ENCODE measurements at places on chromosomes 16 and 17.
A peak's percentile ranks its signal among the peaks of the same experiment; 100 is the strongest.

- DNase-seq = no peak
Observed at GRCh38 chr16:25692351-25692741, 587 bp downstream of the HS3ST4 start.

GRCh38 chr17:19958023-19958422 lies 19.6 kb downstream of the AKAP10 start:
- DNase-seq = no peak

- no peak for DNase-seq
Observed at GRCh38 chr17:73541561-73541981, 102.7 kb downstream of the SDK2 start.

- DNase-seq = no peak
Observed at GRCh38 chr17:56108811-56109284, 44.4 kb upstream of the ANKFN1 start.

DNA sequence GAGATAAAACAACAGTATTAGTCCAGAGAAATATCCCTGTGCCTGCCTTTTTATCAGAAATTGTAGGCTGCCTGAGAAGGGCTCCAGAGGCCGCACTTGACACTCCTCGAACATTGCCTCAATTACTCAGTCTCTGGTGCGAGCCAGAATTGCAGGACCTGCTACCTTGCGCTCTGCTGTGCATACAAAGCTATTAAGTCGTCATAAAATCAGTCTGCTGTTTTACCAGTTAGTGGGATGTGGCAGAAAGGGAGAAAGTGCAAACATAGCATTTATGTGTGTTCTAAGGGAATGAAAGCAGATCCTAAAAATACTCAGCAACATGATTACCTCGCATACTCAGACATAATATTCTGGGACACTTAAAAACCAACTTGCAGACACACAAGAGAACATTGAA lies 70.6 kb downstream of the TMC6 start:
- no peak for DNase-seq

- no peak for DNase-seq
Observed at GRCh38 chr17:1977583-1978395, 47.3 kb downstream of the RTN4RL1 start.

GRCh38 chr16:66712512-66712911 lies 16.0 kb upstream of the CMTM4 start:
- DNase-seq = no peak

GRCh38 chr17:48455791-48456190 lies 25.8 kb upstream of the SKAP1 start:
- DNase-seq = no peak

DNA sequence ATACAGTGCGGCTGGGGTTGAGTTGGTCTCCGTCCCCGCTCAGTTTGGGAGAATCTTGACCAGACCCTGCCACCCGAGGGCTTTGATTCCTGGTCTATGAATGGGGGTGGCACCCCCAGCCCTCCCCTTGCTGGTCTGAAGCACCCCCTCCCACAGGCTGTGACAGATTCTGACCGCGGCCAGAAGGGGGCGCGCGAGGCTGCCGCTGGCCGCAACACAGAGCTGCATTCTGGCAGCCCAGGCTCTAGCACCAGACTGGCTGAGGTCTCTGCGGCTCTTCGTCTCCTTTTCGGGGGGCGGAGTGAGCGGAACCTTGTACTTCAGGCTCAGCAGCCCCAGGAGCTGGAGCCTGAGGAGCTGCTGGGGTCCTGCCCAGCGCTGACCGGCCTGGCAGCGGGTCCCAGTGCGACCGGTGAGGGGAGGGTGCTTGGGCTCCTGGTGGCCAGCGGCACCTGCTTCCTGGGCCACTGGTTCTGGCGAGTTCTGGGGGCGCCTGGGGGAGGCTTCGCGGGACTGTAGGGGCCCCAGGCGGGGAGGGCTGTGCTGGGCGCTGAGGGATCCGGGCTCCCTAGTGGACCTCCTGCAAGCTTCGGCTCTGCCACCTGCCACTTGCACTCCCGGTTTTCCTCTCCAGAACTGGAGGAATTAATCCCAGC lies 1011.6 kb downstream of the KCNJ18 start:
- no peak for DNase-seq

DNA sequence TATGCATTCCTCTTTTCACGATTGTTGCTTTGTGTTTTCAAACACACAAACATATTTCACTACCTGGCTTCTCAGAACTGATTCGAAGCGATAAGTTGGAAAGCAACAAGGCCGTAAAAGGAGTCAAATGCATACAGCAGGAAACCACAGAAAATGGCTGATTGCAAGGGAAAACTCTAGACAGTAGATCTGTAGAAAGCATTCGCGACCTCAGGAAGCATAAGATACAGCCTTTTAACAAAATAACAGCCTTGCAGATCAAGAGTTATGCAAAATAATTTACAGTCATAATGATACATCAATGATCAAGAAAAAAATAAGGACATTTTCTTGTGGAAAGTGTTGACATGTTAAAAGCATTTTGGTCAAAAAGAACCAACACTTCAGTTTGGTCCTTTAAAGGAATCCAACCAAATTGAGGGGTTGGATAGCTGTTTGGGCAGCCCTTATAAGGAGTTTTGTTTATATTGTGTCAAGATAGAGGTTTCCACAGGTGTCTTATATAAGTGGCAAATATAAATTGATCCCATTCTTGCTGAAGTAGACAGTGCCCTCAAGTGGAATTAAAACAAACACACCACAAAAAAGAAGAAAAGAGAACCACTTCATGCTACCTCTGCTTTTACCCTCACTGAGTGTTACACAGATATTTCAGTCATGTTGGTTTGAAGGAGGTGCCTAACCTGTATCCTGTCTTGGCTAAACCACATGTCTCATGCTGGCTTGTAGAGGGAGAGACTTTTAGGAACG lies 5.5 kb downstream of the CYLD start:
- peak; percentile 80 for DNase-seq

DNA sequence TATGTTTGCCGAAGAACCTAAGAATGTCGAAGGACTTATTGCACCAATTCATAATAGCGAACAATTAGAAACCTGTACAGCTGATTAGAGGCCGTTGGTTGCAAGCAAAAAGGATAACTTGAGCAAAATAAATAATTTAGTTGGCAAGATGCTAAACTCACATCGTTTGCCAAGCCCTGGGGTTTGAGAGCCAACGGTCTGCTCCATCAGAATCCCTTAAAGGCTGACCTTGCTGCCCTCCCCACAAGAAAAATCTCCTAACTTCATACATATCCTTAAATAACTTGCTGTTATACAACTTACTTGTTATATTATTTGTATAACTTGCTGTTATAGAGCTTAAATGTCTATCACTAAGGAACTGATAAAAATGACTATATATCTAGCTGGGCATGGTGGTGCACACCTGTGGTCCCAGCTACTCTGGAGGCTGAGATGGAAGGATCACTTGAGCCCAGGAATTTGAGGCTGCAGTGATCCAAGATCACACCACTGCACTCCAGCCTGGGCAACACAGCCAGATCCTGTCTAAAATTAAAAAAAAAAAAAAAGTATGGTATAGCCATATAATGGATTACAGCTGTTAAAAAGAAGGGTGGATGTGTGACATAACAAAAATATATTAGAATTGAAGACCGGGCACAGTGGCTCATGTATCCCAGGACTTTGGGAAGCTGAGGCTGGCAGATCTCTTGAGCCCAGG lies 1.9 kb upstream of the TRIM37 start:
- no peak for DNase-seq

DNA sequence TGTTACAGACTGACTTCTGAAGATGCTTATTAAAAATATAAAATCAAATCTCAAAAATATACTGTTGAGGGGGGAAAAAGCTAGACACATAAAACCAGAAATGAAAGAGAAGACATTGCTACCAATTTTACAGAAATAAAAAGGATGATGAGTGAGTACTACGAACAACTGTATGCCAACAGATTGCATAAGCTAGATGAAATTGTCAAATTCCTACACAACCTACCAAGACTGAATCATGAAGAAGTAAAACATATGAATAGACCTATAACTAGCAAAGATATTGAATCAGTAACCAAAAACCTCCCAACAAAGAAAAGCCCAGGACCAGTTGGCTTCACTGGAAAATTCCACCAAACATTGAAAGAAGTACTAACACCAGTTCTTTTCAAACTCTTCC lies 3.5 kb upstream of the CAPNS2 start:
- DNase-seq = no peak

DNA sequence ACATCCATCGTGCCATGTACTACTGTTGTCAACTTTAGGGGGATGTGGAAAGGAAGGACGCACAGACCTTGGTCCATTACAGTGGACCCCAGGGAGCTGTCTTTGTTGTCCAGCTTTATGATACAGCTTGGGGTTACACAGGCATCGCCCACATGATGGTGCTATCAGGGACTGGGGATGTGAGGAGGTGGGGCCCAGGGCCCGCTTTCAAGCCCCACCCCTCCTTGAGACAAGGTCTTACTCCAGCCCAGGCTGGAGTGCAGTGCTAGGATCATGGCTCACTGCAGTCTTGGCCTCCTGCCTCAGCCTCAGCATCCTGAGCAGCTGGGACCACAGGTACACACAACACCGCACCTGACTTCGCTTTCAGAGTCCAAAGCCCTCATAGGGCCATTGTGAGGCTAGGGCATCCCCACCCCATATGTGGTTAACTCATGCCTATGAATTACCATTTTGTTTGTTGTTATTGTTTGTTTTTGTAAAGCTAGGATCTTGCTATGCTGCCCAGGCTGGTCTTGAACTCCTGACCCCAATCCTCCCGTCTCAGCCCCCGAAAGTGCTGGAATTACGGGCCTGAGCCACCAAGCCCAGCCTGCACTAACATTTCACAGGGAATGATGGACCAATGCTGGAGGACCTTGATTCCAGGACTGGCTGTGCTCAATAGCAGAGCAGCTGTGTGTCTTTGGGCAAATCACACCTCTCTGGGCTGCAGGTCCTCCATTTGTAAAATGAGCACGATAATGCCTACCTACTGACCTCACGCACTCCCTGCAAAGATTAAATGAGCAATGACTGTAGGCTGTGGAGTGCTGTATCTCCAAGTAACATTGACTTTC lies 17.2 kb downstream of the ST3GAL2 start:
- DNase-seq = no peak

GRCh38 chr17:57612202-57613071 lies 132.7 kb downstream of the CCDC182 start:
- DNase-seq = peak; percentile 68

DNA sequence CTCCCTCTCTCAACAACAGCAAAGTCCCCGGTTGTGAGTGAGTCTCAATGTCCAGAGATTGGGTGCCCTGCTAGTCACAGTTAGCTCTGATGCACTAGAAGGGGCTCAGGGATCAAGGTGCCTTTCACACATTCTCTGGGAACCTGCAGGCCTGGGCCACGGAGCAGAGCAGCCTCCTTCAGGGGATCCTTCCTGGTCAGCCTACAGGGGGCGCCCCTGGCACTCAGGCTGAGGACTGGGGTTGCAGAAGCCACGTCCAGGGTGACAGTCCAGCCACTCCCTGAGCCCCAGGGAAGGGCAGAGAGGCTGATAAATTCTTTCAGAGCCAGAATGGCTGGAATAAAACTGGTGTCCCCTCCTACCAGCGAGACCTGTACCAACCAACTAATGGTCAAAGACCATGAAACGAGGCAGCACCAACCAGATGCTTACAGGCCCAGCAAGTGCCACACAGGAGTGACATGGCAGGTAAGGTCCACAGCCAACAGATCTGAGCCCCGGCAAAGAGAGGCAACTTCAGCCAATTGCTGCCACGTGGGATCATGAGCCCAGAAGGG lies 43.5 kb downstream of the ST3GAL2 start:
- peak; percentile 50 for DNase-seq

DNA sequence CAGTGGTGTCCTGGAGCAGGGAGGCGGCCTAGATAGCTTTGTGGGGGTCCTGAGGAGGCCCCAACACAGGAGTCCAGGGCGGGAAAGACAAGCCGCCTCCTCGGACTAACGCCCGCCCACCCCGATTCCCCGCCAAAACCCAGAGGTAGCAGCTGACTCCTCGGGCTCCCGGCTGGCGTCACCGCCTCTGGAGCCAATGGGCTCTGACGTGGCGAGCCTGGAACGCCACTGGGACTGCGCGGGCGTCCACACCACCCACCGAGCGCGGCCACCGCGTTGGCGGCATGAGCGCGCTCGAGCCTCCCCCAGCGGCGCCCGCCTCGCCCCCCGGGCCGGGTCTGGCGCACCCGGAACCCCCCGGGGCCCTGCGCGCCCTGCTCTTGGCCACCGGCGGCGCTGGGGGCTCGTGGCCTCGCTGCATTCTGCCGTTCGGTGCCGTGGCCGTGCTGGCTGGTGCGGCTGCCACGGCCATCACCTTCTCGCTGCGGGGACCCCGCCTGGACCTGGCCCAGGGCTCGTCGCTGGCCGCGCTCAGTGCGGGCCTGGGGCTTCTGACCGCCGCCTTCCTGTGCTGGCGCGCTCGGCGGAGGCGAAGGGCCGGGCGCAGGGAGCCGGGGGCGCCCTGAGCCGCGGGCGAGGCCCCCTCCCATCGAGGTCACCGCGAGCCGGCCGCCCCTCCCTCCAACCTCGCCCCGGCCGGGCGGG lies 3.4 kb upstream of the NTN3 start:
- DNase-seq = no peak

DNA sequence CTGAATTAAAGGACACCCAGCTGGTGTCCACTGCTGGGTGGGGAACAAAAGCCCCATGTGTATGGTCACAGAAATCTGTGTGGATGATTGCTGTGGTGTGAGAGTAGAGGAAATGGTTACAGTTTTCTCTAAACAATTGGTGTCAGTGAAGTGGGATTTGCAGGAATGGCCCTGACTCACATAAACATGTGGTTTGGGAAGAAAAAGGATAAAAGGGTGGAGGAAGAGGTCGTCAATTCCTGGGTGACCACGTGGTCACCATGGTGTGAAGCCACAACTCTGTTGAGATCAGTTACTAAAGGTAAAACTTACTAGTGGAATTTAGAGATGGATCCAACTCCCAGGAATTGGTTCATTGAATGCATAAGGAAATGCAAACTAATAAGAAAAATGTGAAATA lies 3.6 kb upstream of the TUBG2 start:
- DNase-seq = no peak

- DNase-seq = no peak
Observed at GRCh38 chr17:4483012-4483840, 15.5 kb upstream of the SPNS2 start.

- peak; percentile 63 for DNase-seq
Observed at GRCh38 chr17:5500589-5501391, 14.4 kb downstream of the MIS12 start.

DNA sequence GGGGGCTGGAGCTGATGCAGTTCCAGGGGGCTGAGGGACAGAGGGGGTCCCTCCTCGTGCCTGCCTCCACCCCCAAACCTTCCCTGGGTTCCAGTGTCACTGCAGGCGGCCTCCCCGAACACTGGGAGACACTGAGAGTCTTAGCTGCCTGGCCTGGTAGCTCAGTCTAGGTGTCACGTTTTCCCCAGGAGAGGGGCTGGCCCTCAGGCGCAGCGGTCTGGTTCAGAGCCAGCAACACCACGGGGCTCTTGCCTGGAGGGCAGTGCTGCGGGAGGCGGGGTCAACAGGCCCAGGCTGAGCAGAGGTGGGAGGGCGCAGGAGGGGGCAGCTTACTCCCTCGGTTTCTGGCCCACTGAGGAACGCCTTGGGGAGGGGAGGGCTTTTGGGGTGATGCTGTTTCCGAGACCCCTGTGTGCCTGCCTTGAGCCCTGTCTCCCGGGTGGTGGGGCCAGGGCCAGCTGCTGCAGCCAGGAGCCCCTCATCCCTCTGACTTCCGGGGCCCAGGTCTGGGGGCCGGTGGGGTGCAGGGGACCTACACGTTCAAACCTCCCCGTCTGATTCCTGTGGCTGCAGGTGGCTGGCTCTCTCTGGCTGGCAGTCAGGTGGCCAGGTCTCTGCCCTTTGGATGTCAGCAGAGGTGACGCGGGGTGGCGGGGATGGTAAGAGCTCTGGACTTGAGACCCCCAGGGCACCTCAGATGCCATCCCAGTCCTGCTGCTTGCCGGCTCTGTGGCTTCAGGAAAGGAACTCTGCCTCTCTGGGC lies 89.3 kb upstream of the GSE1 start:
- DNase-seq = no peak

GRCh38 chr16:83990492-83990891 lies 22.4 kb downstream of the NECAB2 start:
- no peak for DNase-seq

- DNase-seq = no peak
Observed at GRCh38 chr17:62405451-62405850, 18.2 kb upstream of the METTL2A start.
